ENCODE measurements at places on chromosomes 12 and 14. TPM values are rescaled to one million over a fixed set of nuclear protein-coding genes. Genes with fewer than 3 reads are reported as not detected.
A peak's percentile ranks its signal among the peaks of the same experiment; 100 is the strongest.

PRB3 gene
- total RNA-seq = not detected

L3HYPDH gene
- 28.7 TPM for total RNA-seq

CPSF2 gene
- 58.1 TPM for total RNA-seq

SLC17A8 gene
- not detected for total RNA-seq

DNA sequence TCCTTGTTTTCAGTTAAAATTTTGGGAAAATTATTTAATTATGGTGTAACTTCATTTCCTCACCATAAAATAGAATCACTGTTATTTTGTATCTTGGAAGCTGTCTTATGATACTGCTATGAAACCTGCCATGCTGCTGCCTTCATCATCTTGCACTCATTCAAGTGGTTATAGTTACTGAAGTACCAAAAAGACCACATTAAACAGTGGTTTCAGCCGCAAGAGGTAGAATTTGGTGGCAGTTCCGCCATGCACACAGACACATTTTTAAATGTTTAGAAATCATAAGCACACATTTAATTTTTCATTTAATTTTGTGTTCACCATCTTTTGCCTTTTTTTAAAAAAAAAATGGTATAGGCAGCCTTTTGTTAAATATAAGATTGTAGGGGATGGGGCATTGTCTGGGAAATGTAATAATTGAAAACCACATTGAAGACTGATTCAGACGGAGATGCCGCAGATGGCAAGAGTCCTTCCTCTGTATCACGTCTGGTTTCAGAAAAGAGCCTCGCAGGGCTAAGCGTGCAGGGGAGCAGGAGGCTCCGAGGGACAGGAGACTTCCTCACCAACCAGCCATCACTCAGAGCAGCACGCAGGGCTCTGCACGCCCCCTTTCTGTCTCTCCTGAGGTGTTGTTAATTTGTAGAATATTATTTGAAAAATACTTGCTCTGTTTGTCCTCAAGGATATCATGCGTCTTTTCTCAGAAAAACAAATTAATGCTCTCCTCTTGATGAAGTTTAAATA, 115.2 kb upstream of the PELI2 start:
- DNase-seq = no peak

GRCh38 chr12:52197371-52198231, 5.8 kb upstream of the KRT80 start:
- DNase-seq = no peak

GRCh38 chr14:50559990-50560930, at the start of gene ATL1:
Gene ATL1, plus strand, starts transcription at chr14:50560145. Its CDS starts 121 bp downstream, at chr14:50560266.
- DNase-seq = peak; percentile 62

- DNase-seq = peak; percentile 60
These were observed 336.9 kb downstream of the BMP4 start for GRCh38 chr14:53619691-53620231.

DNA sequence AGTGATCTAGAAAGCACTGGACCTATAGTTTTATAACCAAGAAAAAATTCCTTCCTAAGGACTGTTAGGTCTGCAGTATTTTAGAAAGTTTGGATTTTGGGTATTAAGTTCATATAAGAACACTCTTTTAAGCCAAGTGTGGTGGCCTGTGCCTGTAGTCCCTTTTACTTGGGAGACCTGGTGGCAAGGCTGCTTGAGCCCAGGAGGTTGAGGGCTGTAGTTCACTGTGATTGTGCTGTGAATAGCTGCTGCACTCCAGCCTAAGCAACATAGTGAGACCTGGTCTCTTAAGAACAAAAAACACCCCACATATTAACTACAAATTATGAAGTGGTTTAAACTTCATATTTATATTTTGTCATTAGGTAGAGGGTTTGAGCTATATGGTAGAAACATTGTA, 9.7 kb downstream of the DNM1L start:
- DNase-seq = no peak

DNA sequence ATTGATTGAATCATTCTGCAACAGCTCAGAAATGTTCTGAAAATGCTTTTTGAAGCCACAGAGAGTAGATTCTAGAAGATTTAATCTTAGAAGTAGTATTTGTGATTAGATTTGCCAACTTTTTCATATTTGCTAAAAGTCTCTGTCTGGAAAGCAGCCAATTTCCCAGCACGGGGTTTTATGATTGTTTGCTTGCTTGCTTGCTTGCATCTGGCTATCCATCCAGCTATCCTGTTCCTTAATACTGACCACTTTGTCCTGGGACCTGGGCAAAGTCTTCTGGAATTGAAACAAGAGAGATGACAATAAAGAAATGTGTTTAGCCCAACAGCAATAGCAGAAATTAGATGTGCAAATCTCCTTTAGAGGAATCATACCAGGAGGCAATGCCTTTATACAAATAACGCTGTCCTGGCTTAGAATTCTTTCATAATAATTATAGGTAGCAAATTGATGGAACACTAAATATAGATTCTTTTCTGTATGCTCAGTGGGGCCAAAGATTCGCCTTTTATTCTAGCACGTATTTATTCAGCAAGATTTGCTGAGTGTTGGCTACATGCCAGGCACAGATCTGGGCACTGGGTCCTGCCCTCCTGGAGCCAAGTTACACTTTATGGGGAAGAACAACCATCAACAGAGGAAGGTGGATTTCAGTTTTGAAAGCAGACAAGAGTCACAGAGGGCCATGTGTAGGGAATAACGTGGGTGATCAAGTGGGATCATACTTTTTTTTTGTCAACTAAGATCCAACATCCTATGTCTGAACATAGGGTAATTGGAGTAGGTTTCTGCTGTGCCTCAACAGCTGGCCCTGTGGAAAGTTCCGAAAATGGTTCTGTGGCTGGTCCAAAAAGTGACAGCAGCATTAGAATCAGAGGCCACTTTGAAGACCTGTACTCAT, 25.3 kb downstream of the MYBPC1 start:
- DNase-seq = no peak

DNA sequence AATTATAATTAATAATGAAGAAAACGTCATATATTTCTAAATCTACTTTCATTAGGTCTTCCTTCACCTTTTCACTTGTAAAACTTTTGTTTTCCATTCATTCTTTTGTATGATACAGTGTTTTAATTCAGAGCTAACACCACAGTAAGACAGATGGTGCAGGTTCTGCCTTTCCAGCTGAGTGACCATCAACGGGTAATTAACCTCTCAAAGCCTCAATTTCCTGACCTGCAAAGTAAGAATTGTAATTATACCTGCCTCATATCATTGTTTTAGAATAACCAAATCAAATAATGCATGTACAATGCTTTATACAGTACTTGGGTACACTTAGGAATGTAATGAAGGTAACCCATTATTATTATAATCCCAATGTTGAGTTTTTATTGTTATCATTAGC, 157.6 kb downstream of the FOXA1 start:
- no peak for DNase-seq

DNA sequence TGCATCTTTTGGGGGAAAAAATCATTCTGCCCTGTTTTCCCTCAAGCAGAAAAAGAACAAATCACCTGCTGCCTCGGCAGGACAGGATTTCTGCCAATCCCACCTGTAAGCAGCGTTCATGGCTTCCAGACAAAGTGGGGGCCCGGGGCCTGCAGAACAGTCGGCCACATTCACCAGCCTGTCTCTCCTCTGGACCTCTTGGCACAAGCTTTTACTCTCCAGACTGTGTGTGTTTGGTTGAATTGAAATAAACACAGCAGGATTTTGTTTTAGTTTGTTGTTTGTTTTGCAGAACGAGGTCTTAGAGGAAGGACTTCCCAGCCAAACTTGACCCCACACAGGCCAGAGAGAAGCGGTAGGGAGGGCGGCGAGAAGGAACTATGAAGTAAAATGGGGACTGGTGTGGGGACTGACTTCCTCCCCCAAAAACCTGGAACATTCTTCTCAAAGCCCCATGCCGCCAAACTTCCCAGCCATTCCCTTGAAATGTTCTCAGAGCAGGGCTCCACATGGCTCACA, 41.7 kb upstream of the FOS start:
- DNase-seq = no peak

- no peak for DNase-seq
These were observed 39.3 kb downstream of the TSPAN19 start for GRCh38 chr12:84996759-84997158.

GRCh38 chr12:53991077-53991460, 6.1 kb downstream of the HOXC10 start:
- peak; percentile 30 for DNase-seq

DNA sequence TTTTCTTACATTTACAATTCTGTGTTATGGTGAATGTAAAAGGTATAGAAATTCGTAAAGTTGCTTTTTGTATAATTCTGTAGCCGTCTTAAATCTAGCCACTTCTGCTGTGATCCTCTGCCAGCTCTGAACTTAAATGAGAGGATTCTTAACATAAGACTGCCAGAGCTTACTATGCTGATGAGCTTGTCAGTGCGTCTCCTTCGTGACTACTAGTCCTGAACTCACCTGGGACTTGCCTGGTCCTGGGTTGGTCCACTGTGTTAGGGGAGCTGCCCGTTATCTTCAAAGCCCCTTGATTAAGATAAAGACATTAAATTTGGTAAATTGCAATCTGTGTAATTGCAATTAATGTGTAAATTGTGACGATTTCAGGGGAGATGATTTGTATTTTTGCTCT, 44.7 kb downstream of the UNC79 start:
- no peak for DNase-seq

- DNase-seq = no peak
These were observed 46.6 kb upstream of the ESRRB start for GRCh38 chr14:76329154-76329928.

- peak; percentile 33 for DNase-seq
These were observed 18.0 kb downstream of the LRRC74A start for GRCh38 chr14:76844223-76844622.

GRCh38 chr14:34379816-34380470, 82.1 kb downstream of the SPTSSA start:
- no peak for DNase-seq

DNA sequence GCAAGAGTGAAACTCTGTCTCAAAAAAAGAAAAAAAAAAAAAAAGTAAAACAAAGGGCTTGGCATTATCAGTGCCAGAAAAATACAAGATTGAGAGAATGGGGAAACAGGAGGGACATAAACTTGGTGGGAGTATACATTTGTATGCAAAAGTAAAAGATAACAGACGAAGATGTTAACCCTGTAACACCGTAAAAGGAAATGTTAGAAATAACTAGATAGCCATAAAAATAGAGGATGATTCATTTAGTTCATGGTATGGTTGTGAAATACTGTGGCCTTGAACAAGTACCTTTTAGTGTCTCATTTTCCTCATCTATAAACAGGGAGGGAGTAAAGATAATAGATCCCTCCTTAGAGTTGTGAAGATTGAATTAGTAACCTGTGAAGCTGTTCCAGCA, 33.3 kb downstream of the ATP2A2 start:
- peak; percentile 76 for DNase-seq

GRCh38 chr12:84172823-84173424, 739.7 kb downstream of the SLC6A15 start:
- DNase-seq = no peak

Measured in fibroblast of the aortic adventitia (primary cell).